CD14-positive monocyte (primary cell): ENCODE measurements at places on chromosomes 2 and 18.

DNA sequence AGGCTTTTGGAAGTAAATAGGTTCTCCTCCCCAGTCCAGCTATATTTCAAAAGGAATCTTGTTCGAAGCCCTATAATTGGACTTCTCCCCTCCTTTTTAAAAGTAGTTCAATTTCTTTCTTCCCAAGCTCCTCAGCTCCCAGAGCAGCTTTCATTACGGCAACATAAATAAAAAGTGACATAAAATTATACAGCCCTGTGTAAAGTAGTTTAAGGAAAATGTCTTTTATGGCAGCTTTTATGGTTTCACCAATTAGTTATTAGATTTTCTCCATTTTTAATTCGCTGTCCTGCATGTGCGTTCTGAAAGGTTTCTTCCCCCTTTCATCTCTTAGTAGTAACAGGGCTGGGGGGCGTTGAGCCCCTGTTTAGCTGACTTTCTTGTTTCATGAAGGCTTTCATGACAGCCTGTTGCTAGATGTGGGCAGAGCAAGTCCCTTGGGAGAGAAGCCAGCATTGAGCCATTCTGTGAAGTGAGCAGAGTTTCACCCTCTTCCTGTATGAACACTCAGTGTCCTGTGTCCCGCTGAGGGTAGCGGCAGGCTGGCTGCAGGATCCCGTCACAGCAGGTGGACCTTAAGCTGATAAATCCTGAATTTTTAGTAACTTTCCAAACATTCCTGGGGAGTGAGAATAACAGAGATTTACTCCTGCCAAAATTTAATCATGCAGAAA is 229.7 kb upstream of the SPRED2 start:
- no peak for DNase-seq

GRCh38 chr2:126504949-126505348 is 151.0 kb upstream of the GYPC start:
- no peak for DNase-seq

DNA sequence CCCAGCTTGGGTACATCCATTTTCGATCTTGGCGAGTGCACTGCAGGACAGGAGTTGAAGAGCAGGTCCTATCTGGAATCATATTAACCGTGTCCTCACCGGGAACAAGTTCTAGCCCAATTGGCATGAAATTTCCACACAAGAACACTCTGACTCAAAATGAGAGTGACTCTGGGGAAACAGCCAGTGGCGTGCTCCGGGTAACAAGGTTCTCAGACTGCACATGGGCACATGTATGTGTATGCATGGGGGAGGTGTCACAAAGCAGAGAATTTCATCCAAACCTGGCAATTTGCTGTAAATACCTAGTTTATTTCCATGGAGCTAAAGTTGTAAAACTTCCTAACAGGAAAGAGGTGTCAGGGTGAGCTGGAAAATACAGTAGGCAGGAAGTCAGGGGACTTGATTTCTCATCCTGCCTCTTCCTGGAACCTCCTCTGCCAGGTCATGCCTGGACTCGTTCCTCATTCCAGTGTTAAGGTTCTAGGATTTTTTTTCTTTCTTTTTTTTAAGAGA is 1.7 kb downstream of the TUBB6 start:
- DNase-seq, result no peak

DNA sequence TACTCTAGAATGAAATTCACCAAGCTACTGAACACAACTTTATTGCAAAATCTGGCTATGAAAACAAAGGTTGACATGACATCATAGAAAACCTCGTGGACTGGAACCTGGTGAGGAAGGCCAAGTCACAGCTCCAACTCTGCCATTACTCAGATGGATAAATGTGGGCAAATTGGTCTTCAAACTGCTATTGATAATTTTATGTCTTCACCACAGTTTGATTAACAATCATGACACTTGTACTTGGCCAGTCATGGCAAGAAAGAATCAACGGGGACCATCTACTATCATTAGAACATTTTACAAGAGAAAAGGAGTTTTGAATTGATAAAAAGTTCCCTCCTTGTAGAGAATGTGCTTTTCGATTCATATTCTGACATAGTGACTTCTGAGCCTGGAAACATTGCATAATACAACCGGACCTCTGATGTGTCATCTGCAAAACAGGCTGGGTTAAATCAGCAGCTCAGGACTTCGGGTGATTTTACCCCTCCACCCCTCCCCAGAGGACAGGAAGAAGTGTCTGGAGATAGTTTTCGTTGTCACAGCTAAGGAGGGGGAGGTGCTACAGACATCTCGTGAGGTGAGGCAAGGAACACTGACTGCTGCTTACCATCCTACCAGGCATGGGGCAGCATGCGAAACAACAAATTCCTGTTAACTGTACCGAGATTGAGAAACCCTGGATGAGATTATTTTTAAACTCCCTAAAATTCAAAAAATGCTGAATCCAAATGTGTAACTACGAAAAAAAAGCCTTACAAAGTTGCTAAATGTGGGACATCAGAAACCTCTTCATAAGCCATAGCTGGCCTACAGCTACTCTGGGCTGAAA is 8.4 kb downstream of the L3MBTL4 start:
- peak; percentile 91 for DNase-seq

DNA sequence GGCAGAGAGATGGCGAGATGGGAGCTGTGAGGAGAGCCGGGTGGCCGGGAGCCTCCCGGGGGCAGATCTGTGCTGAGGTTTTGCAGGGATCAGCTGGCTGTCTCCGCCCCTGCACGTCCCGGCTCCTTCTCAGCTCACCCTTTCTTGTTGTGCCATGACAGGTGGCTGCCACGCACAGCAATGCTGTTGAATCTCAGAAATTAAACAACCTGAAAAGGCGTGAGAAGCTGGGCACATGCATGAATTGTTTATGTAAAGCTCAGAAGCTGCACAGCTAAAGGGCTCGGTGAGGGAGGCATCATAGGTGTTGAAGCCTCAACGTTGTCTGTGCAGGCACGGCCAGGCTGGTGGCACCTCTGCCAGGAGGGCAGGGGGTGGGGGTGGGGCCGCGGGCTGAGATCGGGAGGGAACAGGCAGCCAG is 858 bp upstream of the RTP5 start:
- DNase-seq, result no peak

DNA sequence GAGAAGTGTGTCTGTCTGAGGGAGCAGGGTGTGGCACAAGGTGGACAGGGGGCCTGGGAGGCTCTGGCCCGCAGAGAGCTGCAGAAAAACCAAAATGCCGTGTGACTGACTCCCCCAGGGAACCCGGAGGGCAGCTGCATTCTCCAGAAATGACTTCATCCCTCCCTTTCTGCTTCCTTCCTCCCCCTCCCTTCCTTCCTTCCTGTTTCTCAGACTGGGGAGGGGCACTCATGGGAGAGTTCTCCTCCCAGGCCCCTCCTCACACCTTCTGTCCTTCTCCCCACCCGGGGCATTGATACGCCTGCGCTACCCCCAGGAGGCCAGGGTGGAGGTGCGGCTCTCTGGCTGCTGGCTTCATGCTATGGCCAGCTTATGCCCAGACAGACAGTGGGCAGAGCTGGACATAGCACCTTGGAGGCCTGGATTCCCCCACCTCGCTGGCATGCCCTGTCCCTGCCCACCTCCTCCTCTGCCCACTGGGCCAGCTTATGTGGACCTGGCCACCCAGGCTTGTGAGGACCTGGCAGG is 8.2 kb upstream of the GPR17 start:
- peak; percentile 44 for DNase-seq

DNA sequence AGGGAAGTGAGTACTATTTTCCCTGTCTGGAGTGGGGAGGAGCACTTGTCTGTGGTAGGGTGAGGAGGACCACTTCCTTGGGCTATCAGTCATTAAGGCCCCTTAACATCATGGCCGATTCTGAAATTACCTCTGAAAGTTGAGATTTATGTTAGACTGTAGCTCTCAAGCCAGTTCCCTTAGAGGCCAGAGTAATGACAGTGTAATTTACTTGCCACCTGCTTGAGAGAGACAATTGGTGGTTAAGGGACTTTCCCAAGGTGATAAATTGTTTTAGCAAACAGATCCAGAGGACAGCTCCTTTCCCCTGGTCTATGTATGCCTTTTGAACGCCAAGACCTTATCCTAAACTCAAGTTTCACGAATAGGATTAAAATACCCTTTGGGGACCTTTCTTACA is 56.1 kb downstream of the NEDD4L start:
- DNase-seq, result no peak

- no peak for DNase-seq
Observed at GRCh38 chr18:26685438-26686157, 137.2 kb upstream of the KCTD1 start.

DNA sequence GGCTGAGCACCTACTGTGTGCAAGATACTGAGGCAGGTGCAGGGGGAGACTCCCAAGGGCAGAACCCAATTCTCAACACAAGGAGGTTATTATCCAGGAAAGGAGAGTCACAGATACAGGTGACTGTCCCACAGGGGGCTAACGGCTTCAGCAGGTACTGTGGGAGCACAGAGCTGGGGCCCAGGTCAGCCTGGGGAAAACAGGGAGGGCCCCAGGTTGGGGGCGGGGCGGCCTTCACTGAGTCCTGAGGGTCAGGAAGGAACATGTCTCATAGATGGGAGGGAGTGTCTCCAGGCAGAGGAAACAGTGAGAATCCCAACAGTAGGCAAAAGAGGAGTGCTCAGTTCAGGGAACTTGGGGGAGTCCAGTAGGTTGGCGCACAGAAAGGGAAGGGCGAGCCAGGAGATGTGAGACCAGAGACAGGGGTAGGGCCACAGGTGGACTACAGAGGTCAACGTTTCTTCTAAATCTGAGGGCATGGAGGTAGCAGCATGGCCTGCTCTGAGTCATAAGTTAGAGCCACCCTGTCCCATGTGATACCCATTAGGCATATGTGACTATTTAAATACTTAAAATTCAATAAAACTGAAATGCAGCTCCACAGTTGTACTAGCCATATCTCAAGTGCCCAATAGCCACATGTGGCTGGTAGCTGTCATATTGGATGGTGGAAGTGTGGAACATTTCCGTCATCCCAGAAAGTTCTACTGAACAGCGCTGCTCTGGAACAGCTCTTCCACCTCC is 157.2 kb downstream of the TTC32 start:
- DNase-seq, result no peak

DNA sequence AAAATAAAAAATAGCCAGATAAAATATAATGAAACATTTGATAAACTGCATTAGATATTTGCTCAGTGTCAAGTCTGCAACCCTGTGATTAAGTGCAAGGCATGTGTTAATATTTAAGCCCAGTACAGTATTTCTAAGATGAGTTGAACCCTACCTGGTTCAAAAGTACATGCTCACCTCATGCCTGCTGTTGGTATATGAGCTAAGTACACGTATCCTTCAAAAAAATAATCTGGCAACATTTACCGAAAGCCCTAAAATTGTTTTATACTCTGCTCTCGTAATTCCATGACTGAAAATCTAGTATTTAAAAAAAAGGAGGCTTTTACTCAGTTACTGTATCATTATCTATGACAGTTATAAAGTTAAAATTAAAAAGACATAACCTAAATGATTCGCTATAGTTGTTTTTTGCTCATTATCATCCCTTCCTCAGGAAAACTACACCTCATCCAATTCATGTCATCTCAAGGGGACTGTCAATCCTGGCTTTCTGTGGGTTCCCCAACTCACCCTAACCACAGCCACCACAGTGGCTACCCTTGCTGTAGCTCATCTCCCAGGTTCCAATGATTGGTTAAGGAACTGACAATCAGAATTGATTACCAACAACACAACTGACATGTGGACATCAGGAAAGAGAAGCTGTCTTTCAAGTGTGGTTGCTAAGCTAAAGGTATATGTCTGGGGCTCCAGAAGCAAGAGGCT is 10.6 kb downstream of the TLK1 start:
- no peak for DNase-seq

- DNase-seq, result no peak
Observed at GRCh38 chr2:112972423-112973086, 5.3 kb upstream of the IL36G start.

DNA sequence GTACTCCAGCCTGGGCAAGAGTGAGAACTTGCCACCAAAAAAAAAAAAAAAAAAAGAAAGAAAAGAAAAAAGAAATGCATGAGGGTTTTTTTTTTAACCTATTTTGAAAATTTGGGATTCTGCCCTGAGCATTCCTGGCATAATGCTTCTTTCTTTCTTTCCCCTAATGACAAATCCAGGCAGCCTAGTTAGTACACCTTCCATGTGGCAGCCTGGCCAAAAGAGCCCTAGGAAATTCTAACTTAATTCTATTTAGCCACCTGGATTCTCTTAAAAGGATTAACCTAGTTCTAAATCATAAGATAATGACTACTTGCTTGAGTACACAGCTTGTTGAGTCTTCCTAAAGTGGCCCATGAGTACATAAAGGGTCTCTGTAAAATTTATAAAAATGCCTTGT is 160.1 kb downstream of the THADA start:
- DNase-seq, result no peak
